ENCODE measurements at places on chromosomes 11 and 22.

DNA sequence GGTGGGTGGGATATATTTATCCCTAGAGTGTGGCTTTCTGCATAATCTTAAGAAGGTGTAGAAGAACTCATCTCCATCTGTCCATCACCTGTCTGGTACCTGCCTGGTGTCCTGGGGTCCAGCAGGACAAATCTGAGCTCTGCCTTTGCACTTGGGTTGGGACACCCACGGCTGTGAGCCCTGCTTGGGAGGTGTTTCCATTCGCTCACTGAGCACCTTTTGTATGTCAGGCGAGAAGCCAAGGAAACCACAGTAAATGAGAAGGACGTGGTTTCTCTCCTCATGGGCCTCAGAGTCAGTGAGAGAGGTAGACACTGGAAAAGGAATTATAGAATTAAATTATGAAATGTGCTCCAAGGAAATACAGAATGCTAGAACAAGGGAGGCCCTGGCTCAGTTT lies 555.9 kb downstream of the MIAT start:
- no peak for DNase-seq

DNA sequence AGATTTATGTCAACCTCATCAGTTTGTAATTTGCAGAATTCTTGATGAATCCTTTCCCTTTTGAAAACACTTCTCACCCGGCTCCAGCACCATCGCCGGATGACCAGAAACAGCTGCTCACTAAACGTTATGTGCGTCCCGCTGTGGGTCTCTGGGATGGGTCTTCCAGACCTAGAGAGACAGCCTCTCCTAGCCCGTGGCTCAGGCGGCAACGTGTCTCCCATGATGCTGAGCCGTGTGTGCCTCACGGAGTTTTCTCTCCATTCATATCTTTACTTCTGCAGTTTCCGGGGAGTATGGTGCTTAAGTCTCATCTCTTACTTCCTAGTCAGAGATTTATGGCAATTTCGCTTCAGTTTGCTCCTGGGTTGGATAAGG lies 25.0 kb upstream of the ACR start:
- DNase-seq, result no peak

DNA sequence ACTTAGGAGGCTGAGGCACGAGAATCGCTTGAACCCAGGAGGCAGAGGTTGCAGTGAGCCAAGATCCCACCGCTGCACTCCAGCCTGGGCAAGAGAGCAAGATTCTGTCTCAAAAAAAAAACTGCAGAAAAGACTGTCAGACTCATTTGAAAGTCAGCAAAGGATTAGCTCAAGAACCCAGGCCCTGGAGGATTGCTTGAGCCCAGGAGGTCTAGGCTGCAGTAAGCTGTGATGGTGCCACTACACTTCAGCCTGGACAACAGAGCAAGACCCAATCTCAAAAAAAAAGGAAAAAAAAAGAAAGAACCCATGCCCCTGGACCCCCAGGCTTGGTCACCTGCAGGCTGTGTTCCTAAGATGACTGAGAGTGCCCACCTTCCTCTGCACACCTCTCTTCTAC lies 16.2 kb downstream of the LIF start:
- DNase-seq, result no peak

GRCh38 chr11:112797648-112798293 lies 163.4 kb upstream of the NCAM1 start:
- DNase-seq, result peak; percentile 40

DNA sequence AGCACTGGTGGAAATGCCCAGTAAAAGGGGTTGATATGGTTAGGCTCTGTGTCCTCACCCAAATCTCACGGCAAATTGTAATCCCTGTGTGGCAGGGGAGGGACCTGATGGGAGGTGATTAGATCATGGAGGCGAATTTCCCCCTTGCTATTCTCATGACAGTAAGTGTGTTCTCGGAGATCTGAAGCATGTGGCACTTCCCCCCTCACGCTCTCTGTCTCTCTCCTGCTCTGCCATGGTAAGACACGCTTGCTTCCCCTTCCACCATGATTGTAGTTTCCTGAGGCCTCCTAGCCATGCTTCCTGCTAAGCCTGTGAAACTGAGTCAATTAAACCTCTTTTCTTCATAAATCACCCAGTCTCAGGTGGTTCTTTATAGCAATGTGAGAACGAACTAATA lies 37.4 kb downstream of the PACSIN2 start:
- no peak for DNase-seq

DNA sequence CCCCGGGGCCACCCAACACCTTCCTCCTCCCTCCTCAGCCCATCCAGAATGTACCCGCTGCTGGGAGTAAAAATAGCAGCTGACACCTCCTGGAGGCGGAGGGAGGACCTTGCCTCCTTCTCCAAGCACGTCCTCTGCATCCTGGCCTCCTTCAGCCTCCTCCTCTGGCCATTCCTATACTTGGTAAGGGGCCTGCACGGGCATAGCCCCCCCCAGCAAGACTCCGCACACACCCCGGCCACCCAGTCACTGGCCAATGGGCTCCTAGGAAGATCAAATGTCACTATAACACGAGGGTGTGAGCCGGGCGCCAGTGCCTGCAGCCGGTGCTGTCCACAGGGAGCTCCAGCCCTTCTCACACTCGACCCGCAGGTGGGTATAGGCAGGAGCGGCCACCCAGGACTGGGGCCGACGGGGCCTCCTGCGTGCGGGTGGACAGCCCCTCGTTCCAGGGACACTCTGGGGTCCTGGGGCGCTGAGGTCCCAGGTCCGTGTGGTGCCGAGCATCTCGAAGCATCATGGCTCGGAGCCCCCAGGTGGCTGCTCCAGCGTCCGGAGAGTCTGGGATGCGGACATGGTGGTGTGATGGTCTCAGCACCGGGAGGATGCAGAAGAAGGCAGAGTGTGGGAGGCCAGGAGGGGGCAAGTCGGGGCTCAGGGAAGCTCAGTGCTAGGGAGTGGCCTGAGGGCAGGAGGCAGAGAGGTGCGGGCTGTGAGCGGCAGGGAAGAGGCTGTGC lies at the start of gene TNNT3:
TNNT3 (plus strand) TSS at position 313 of the 737 bp plus-strand sequence. CDS start 3,172 bp downstream, outside the sequence.
- no peak for DNase-seq

Measured in fibroblast of lung (primary cell).